ENCODE measurements at places on chromosomes 12 and 14.

DNA sequence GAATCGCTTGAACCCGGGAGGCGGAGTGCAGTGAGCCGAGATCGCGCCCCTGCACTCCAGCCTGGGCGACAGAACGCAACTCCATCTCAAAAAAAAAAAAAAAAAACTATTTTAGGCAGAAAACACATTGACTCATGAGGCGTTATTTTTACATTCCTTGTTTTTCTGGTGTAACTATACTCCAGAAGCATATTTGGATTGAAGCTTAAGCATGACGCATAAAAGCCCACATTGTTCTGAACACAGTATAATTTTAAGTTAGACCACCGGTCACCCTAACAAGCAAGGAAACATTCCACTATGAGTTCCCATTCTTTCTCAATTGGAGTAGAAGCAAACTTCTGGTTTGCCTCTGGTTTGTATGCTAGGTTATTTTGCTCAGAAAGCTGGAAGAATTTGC is 173.0 kb downstream of the MYRFL start:
- DNase-seq, result no peak

- DNase-seq, result no peak
These were observed 58.7 kb upstream of the DICER1 start for GRCh38 chr14:95216008-95216407.

DNA sequence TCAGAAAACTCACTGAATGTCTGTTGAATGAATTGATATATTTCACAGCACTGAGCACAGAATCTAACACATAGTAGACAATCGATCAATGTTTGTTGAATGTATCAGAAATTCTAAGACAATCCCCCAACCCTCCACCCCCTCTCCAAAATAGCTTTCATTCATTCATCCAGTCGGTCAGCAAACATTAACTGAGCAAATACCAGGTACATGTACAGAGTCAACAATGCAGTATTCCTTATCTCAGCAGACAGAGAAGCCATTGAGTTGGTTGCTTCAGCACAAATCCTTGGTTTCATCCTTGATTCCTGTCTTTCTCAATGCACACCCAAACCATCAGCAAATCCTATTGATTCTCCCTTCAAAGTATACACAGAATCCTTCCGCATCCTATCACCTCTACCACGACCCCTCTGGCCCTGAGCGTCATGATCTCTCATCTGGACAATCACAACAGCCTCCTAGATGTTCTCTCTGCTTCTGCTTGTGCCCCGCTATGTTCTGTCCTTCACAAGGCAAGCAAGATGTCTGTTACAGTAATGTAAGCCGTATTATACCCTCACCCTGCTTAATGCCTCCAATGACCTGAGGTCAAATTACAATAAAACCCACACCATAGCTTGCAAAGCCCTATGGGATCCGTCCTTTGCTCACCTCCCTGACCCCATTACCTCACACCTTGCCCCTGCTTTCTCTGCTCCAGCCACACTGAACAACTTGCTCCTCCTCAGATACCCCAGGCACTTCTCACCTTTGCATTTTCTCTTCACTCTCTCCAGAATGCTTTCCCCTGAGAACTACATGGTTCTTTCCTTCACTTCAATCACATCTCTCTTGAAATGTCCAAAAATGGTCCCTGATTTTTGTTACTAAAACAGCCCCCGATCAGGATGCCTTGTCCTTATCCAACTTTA is 738.1 kb upstream of the TBX3 start:
- no peak for DNase-seq

DNA sequence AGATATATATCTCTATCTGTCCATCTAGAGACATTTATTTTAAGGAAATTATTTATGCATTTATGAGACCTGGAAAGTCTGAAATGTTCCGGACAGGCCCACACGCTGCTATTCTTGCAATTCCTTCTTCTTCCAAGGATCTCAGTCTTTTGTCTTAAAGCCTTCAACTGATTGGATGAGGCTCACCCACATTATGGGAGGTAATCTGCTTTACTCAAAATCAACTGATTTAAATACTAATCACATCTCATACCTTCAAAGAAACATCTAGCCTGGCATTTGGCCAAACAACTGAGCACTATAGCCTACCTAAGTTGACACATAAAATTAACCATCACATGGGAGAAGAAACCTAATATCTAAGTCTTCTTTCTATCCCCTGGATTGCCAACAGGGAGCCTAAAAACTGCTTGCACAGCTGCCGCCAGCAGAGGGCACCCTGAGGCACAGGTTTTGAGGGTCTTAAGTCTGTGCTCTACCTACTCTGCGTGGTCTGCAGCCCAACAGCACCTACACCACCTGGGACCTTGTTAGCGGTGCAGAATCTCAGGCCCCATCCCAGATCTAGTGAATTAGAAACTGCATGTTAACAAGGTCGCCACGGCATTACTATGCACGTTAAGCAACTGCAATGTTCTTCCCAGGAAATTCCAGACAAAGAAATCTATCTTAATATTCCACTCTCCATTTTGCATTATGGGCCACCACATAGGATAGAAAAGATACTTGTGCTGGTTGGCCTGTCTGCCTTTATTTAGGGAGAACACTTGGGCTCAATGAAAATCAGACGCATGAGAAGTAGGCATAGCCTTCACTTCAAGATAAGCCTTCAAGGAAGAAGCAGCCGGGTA is 249.7 kb downstream of the FOXG1 start:
- DNase-seq, result no peak

DNA sequence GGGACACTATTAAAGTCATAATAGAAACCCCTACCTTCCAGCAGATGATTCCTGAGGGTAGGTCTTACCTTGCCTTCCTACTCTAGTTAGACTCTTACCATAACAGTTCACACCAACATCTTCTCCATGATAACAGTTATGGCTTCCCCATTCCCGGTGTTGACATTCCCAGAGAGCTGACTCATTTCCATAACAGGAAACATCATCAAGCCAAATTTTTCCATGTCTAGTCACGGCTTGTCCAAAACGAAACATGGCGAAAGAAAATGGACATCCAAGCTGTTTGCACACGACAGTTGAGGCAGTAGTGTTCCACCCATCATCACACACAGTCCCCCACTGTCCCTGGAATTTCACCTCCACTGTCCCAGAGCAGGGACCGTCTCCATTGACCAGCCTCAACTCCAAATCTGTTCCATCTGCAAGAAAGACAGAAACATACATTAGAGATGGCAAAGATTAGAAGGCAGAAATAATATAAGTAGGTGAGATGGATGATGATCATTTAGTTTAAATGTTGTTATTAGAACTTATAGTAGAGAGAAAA is 10.6 kb downstream of the CD163L1 start:
- DNase-seq, result no peak

- DNase-seq, result no peak
These were observed 12.7 kb downstream of the TMED8 start for GRCh38 chr14:77364146-77364545.

- DNase-seq, result no peak
These were observed 111.4 kb downstream of the STXBP6 start for GRCh38 chr14:24938593-24938992.

DNA sequence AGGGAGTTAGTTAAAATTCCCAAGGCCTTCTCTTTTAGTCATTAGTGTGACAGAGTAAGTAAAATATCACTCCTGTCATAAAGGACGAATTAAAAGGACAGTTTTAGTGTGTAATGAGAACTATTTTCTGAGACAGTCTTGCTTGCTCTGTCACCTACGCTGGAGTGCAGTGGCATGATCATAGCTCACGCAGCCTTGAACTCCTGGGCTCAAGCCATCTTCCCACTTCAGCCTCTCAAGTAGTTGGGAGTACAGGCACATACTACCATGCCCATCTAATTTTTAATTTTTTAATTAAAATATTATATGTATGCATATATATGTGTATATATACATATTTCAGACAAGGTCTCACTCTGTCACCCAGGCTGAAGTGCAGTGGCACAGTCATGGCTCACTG is 17.2 kb downstream of the KLC1 start:
- no peak for DNase-seq

- DNase-seq, result no peak
These were observed 153.0 kb upstream of the DIO2 start for GRCh38 chr14:80364274-80364673.

DNA sequence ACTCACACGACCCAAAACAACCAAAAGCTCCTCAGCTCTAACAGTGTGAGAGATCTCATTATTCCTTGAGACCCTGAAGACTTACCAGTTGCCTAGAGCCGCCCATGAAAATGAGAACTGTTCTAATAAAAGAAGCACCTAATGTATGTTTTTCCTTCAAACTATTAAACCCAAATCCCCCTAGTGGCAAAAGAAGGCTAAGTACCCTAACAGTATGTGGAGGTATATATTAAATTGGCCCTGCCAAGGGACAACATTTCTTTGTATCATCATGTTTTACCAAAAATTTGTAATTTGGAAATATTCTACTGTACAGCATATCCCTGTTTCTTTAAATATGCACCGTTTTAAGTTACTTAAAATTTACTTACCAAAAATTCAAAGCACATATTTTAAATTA is 38.0 kb upstream of the PPFIA2 start:
- no peak for DNase-seq

- no peak for DNase-seq
These were observed 78.9 kb downstream of the NCOR2 start for GRCh38 chr12:124488520-124488919.

DNA sequence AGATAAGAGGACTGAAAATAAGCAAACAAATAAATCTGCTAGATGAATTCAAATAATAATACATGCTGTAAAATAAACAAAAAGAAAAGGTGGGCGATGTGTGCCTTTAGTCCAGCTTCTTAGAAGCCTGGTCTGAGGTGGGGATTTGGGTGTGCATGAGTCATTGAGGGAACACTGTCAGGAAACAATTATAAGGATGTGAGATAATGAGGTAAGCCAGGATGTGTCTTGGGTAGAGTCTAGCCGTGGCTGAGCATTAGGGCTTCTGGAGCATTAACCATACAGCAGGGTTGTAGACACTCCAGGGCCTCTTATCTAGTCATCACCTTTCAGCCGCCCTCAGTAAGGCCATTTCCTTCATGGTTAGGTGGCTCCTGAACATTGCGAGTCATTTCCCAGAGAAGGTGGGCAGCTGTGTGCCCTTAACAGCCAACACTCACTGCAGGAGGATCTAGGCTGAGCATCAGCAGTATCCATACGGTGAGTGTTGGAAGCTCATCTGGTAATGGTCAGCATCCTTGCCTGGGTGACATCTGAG is 405.6 kb downstream of the GLT1D1 start:
- DNase-seq, result no peak

- DNase-seq, result no peak
These were observed 264.3 kb downstream of the AKAP6 start for GRCh38 chr14:32593290-32593942.

- DNase-seq, result no peak
These were observed 336.2 kb downstream of the DPF3 start for GRCh38 chr14:72557671-72558070.

DNA sequence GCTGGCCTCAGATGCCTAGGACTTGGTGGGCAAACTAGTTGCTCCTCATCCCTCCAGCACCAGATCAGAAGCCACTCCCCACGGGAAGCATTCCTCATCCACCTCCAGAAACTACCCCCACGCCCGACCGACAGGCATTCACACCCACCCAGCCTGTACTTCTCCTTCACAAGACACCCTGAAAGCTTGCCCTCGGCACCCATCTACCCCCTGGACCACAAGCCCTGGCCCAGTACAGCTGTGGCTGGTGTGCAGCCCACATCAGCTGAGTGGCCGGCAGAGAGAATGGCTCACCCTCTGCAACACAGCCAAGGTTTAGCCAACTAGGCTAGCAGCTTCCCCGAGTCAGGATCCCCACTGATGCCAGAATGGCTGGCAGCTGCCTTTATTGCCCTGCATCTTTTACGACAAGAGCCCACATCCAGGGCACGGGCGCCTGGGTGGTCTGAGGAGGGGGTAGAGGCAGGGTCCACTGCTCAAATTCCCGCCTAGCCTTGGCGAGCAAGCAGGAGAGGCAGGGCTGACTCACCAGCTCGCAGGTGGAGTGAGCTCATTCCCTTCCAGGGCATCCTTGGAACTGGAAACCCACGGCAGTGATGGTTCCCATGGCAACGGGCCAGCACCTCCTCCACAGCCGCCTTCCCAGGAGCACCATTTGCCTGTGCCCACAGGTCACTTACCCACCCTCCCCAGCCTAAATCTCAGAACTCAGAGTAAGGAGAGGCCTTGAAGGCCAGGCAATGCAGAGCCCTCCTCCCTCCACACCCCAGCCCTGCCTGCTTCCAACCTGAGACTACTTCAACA is 17.1 kb downstream of the ACTN1 start:
- no peak for DNase-seq
